ENCODE measurements at places on chromosomes 12 and 14.

GRCh38 chr12:122421821-122422729 lies at the start of gene CLIP1:
Gene CLIP1 (minus strand): TSS chr12:122422669. CDS start chr12:122380452, 42,217 bp downstream.
- peak; percentile 21 for DNase-seq

DNA sequence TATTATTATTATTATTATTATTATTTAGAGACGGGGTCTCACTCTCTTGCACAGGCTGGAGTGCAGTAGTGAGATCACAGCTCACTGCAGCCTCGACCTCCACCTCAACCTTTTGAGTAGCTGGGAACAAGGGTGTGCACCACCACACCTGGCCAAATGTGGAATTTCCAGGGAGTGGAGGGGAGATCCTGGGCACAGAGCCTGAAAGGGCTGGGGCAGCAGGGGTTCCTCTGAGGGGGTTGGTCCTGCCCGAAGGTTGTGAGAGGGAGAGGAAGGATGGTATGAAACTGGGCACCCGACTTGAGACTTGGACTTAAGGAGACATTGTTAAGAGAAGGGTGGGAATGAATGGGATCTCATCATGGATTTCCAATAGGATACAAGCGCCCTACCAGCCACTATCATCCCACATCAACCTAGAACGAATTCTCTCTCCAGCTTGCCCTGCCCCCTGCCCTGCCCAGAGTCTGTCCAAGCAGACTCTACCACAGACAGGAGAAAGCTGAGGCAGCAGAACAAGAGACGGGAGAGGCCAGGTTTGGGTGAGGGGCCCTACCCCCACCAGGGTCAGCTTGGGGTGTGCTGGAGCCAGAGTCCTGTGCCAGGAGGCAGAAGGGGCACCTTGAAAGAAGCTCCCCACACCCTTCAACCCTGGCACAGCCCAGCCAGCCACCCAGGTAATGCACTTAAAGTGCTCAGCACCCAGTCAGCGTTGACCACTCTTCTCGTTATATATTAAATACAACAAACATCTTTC lies 2.4 kb upstream of the DYNC1H1 start:
- DNase-seq, result no peak

- no peak for DNase-seq
These were observed 245.5 kb downstream of the RBM19 start for GRCh38 chr12:113720629-113721028.

GRCh38 chr14:66624336-66624937 lies 116.5 kb downstream of the GPHN start:
- no peak for DNase-seq

GRCh38 chr14:62082779-62083178 lies 320.6 kb downstream of the SNAPC1 start:
- DNase-seq, result no peak

- DNase-seq, result no peak
These were observed 73.3 kb upstream of the HIF1A start for GRCh38 chr14:61622051-61622450.

GRCh38 chr12:7189398-7190267 lies at the start of gene PEX5:
Gene PEX5 (plus strand): TSS chr12:7189686. CDS start chr12:7190378, 692 bp downstream.
- DNase-seq, result peak; percentile 67

- DNase-seq, result no peak
These were observed 1.1 kb downstream of the SDR39U1 start for GRCh38 chr14:24441485-24441884.

DNA sequence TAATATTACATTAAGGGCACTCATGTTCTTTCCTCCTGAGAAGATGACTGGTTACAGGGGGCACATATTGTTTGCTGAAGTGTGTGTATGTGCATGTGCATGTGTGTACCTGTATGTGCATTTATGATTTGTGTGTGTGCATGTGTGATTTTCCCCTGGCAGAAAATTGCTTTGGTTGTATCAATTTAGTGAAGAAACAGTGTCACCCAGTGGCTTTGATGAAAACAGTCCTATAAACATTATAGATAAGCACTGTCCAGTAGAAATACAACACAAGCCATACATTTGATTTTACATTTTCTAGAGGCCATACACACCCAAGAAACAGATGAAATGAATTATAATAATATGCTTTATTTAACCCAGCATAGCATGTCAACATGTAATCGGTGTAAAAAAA lies 8.6 kb downstream of the PDE3A start:
- DNase-seq, result no peak

DNA sequence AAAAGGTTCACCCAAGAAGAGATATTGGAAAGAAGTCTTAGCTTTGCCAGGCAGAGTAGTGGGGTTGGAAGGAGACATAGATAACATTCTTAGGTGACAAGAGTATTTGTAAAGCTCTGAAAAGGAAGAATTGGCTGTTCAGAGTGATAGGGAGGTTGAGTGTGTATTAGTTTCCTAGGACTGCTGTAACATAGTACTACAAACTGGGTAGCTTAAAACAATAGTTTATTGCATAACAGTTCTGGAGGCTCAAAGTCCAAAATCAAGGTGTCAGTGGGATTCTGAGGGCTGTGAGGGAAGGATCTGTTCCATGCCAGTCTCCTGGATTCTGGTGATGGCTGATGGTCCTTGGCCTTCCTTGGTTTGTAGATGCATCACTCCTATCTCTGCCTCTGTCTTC lies 156.8 kb downstream of the SLC5A8 start:
- DNase-seq, result no peak

GRCh38 chr14:90651271-90651804 lies 164.9 kb downstream of the TTC7B start:
- no peak for DNase-seq

DNA sequence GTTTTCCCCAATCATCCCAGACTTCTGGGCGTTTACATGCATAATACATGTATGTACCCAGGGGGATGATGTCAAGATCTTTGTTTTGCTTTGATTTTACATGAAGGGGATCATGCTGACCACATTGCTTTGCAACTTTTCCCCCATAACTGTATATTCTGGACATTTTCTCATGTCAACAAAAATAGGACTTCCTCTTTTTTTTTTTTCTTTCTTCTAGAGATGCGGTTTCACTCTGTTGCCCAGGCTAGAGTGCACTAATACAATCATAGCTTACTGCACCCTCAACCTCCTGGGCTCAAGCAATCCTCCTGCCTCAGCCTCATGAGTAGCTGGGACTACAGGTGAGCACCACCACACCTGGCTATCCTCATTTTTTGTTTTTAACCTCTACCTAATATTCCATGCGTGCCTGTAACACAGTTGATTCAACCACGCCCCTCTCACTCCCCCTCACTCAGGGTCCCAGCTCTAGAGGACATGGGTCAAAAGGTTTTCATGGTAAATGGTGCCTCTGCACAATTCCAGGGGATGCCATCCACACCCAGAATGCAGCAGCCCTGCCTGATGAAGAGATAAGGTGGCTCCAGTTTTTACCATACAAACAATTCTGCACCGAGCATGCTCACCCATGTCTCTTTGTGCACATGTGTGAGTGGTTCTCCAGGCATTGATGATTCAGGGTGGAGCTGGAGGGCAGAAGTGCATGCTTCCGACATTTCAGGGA lies 32.0 kb upstream of the CIPC start:
- DNase-seq, result no peak

DNA sequence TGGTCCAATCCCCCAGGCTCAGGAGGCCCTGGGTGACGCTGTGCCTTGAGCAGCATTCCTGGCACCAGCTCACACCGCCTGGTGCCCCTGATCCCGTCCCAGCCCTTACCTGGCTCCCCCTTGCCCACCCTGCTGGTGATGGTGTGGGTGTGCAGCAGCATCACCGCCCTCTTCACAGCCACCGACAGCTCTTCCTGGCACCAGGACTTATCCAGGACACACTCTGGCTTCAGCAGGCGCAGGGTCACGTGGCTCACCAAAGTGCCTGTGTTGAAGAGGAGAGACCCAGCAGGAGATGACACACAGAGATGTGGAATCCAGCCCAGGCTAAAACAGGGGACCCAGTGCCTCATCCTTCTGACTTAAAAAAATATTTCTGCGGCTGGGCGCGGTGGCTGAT lies 36.2 kb downstream of the GCN1 start:
- no peak for DNase-seq

DNA sequence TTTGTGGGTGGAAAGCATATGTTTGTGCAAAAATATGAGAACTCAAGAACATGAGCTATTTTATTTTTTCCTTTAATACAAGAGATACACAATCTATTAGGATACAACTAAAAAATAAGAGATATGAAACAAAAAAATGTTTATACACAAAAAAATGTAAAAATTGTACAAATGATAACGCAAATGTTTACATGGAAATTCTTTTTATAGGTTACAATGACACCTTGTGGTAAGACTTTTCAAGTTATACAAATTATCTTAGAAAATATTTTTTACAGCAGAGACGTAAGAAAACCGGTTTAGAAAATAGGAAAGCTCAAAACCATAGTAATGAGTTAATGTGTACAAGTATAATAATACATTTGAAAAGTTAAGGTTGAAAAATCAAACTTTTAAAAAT lies 25.5 kb downstream of the CEP83 start:
- DNase-seq, result no peak
